ENCODE measurements at places on chromosomes 2 and 18.

DNA sequence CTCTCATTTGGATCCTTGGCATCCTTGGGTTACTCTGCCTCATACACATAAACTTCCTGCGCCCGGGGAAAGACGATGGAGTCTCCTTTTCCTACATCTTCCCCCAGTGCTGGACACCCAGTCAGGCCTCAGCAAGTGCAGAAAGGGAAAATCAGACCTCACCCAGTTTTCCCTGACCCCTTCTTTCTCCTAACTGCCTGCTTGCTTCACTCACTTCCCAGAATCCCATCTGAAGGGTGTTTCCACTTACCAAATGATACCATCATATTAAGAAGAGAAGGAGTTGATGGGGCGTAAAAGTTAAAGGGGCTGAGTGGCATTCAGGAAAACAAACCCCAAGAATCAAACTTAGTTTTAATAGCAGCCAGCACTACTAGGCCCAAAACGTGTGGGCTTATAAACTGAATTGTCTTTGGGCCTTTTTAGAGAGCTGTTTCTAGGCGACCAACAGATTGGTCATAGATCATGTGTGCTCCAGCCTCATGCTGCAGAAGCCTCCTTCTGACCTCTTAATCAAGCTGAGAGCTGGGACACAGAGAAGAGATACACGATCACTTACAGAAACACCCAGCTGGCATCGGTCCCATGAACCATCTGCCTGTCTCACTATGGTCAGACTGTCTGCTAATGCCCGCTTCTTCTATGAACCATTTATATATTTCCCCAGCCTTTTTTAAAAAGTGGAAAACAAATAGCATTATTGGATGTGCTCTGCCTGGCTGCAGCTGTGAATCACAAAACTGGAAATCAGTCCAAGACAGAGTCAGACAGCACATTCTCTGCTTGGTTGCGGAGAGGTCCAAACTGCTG, 165.7 kb upstream of the SLC14A2 start:
- no peak for DNase-seq

- peak; percentile 96 for DNase-seq
Observed at GRCh38 chr2:201231781-201232466, 28.4 kb upstream of the CASP8 start.

GRCh38 chr2:46364797-46365457, 67.7 kb downstream of the EPAS1 start:
- DNase-seq: peak; percentile 63

DNA sequence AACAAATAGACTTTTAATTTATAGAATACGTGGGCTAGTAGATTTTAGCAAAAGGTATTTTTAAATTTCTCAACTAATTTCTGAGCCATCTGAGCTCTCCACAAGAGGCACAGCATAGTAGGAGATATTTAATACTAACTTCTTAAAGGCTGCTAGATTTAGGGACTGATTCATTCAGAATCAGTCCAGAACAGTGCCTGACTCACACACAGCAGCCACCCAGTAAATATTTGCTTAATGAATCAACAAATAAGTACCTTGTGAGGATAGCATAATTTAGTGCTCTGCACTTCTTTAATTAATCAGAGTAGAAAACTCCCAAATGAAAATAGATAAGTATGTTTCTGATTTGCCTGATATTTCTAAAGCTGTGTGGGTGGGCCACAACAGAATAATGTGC, 35.6 kb upstream of the SYT4 start:
- DNase-seq: peak; percentile 75

DNA sequence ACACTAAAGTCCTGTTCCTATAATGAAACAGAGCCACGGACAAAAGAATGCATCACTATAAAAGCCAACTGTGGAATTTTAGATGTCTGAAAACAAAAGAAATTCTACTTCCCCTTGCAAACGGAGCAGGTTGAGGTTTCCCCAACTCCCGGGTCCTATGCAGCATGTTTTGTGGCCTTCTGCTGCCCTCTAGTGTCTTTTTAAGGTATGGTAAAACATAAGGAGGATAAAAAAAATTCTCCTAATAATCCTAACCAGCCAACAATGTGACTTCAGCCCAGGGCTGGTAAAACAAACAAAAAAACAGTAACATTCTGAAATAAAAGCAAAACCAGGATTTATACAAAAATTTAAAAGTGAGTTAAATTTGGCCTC, 539.5 kb downstream of the NRXN1 start:
- peak; percentile 64 for DNase-seq

GRCh38 chr18:59994357-59994756, 94.6 kb downstream of the PMAIP1 start:
- peak; percentile 14 for DNase-seq

DNA sequence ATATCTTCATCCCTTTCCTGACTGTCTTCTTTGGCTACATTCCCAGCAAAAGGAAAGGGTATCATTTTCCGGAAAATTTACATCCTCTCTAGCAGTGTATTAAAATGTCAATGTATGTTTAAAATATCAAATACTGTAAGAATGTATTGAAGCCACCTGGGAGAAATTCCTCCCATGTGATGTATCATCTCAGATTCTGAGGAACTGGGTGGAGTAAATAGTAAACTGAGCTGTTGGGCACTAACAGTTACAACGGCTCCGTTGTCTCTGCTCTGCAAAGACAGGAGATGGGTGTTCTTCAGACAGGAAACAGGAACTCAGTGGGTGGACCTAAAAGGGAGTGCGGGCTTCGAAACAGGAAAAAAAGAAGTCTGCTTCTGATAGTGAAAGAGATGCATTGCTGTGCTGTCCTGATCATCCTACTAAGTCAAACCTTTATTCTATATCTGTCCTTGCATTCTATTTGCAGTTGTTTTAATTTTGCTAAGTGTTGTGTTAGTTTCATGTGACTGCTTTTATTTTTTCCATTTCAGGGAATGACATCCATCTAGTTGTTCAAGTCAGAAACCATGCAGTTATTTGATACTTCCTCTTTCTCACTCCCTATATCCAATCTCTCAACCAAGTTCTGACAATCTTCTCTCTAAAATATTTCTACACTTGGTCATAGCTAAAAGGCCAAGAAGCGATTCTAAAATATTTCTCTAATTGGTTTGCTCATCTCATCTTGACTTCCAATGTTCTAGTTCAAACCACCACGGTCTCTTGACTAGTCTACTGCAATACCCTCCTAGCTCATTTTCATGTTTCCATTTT, 19.4 kb downstream of the DOK1 start:
- peak; percentile 30 for DNase-seq

- DNase-seq: no peak
Observed at GRCh38 chr18:23226391-23226790, 91.1 kb downstream of the CABLES1 start.

GRCh38 chr18:32899819-32900218, 127.0 kb upstream of the KLHL14 start:
- DNase-seq: no peak

GRCh38 chr18:78821396-78821795, 158.2 kb upstream of the SALL3 start:
- DNase-seq: no peak

- peak; percentile 40 for DNase-seq
Observed at GRCh38 chr2:3651691-3652648, 6.0 kb upstream of the ALLC start.

DNA sequence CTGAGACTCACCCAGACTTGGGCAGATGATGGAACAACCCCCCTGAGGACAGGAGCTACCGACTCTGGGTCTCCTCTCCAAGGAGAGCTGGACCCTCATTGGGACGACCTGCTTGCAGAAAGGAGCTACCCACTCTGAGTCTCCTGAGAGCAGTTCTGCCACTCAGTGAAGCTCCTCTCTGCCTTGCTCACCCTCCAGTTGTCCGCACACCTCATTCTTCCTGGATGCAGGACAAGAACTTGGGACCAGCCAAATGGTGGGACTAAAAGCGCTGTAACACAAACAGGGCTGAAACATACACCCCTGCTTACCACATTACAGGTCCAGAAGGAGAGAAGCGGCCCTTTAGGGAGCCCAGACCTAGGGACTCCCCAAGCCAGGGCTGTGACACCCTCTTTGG, 124.9 kb upstream of the CCDC150 start:
- no peak for DNase-seq

- DNase-seq: no peak
Observed at GRCh38 chr18:6270771-6271216, 143.9 kb downstream of the L3MBTL4 start.

DNA sequence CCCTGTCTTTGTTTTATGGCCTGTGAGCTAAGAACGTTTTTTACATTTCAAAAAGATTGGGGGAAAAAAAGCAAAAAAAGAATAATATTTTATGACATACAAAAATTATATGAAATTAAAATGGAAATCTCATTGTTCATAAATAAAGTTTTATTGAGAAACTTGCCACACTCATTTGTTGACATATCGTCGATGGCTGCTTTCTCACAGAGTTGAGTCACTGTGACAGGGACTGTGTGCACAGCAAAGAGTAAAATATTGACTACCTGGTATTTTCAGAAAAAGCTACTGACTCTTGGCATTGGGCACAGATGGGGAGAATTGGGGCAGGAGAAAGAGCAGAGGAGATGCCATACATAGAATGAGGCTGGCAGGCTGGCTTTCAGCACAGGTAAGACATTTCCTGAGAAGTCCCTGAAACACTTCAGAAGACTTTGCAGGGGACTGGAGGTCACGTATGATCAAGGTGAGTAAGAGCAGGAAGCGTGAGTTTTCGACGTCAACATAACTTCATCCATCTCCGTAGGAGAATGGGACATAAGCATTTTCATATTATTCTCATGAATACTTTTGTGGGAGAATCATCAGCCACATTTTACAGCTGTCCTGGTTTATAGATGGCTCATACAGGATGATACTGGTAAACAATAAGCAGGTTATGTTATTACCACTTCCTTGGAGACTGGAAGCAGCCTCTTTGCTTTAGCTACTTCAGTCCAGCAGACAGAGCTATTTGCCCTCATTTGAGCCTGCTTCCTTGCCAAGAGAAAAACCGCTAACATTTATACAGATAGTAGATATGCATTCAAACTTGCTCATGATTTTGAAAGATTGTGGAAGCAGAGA, 32.5 kb upstream of the PUM2 start:
- peak; percentile 62 for DNase-seq

DNA sequence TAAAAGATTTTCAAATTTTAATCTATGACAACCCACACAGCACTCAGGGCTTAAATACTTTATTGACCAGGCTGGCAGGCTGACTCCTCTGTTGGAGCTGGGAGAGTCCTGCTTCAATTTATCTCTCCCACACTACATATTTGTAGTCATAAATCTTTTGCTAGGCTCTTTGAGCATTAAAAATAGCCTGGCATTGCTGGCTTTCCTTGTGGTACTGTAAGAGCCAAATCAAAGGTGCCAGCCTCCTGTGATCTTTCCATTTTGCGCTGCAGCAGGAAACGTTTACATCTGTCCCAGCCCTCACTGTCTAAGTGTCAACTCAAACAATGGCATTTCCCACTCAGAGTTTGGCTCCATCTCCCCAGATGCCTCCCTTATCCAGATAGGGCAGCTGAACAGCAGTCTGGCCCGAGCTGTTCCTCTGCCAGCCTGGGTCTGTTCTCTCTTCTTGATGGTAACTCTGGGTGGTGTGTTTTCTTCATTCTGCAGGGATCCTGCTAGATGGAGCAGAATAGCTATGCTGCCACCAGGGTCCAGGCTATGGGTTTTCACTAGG, 62.1 kb downstream of the LRRTM1 start:
- no peak for DNase-seq

GRCh38 chr2:20818820-20819219, 4.1 kb downstream of the LDAH start:
- no peak for DNase-seq

- DNase-seq: no peak
Observed at GRCh38 chr2:197152451-197153228, 157.9 kb downstream of the ANKRD44 start.

DNA sequence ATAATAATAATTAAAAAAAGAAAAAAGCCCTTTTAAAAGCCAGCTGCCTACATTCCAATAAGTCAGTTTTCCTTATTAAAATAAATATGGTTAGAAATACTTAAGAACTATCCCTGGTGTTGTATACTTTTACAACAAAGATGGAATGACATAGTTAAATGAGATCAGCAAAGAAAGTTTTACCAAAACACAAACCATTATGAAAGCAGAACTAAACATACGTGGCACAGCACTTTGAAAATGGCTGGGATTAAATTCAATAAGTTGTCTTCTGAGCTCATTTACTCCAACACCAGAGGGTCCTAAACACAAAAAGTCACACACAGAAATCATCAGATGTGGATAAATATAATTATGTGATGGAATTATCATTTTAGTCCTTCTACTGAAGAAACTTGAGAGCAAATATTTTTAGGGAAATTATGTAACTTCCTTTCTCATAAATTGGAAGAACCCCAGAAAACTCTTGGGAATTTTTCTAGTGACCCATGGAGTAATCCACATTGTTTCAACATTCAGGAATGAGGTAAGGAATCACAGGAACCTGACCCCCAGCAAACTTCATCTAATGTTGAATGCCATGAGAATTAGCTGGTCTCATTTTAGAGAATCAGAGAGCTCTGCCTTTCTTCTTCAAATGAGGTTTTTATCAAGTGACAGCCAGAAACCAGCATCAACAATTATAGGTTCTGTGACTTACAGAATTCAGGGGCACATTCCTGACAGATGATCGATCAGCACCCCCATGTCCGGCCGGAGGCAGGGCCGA, 11.5 kb upstream of the TMEM237 start:
- peak; percentile 73 for DNase-seq

- peak; percentile 85 for DNase-seq
Observed at GRCh38 chr18:36580874-36581750, 247.7 kb downstream of the TPGS2 start.

- no peak for DNase-seq
Observed at GRCh38 chr2:196226707-196227065, 55.3 kb upstream of the STK17B start.

DNA sequence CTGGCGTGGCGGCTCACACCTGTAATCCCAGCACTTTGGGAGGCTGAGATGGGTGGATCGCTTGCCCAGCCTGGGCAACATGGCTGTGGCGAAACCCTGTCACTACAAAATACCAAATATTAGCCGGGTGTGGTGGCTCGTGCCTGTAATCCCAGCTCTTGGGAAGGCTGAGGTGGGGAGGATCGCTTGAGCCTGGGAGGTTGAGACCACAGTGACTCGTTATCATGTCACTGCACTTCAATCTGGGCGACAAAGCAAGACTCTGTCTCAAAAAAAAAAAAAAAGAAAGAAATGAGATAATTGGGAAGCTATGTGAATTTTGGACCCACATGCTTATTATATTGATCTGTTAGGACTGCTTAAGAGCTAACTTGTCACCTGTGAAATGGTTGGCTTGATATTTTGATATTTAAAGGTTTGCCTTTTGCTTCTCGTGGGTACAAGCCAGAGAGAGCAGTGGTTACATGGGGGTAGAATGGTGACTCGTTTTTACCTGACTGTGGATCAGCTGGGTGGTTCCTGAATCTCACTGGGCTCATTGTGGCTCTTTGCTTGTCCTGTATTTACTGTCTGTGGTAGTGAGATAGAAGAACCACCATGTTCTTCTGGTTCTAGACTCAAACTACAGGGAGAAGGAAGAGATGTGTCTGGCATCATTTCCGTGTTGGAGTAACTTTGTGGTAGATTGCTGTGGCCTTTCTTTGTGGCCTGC, 28.9 kb downstream of the ZNF532 start:
- peak; percentile 89 for DNase-seq

- no peak for DNase-seq
Observed at GRCh38 chr18:36130883-36131653, 1.4 kb downstream of the ELP2 start.
